ENCODE measurements at places on chromosomes 12 and 14.

DNA sequence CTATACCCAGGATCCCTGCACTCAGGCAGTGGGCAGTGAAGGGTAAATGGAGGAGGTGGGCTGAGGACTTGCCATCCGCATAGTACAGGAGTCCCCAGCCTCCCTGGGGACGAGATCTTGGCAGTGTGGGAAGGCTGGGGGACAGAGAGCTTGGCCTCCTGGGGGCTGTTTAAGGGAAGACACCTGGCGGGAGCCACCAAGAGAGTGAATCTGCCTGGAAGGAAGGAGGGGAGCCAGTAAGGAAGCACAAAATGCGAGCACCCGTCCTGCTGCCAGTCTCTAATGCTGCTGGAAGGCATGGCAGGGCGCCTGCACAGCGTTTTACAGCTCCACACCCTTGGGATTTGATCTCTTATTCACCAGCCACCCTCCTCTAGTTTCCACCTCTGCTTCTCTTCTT, 7.4 kb upstream of the KRT2 start:
- DNase-seq: no peak

DNA sequence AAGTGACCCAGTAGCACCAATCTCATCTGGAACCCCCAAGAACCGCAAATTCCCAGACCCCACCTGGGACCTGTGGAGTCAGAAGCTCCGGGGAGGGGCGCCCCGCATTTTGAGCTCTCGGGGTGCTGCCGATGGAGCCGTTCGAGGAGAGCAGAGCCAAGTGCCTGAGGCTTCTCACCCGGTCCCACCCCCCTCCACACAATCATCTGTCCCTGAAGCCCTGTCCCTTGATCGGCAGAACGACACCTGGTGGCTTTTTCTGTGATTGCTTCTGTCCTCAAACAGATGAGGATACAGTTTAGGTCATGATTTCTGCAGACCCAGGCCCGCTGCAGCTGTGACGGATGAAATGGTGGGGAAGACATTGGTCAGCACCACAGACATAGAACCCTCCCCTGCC, 74.7 kb downstream of the NOC4L start:
- DNase-seq: no peak

DNA sequence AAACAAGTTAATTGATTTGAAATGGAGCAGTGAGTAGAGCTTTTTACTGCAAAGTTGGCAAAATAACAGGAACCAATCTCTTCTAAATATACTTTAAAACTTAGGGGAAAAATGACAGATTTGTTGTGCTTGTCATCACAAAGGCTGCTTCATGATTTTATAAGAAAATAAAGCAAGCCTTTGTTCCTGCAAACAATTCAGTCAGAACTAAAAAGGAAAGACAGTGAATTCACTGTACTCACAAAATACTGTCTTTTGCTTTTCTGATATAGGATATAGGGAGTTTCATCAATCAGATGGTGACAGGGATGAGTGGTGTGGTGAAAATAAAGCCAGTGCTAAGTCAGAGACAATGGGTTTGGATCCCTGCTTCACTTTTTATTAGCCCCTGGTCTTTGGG, 126.0 kb downstream of the HELB start:
- no peak for DNase-seq

- DNase-seq: no peak
These were observed 138.4 kb downstream of the ZFP36L1 start for GRCh38 chr14:68654471-68654941.

DNA sequence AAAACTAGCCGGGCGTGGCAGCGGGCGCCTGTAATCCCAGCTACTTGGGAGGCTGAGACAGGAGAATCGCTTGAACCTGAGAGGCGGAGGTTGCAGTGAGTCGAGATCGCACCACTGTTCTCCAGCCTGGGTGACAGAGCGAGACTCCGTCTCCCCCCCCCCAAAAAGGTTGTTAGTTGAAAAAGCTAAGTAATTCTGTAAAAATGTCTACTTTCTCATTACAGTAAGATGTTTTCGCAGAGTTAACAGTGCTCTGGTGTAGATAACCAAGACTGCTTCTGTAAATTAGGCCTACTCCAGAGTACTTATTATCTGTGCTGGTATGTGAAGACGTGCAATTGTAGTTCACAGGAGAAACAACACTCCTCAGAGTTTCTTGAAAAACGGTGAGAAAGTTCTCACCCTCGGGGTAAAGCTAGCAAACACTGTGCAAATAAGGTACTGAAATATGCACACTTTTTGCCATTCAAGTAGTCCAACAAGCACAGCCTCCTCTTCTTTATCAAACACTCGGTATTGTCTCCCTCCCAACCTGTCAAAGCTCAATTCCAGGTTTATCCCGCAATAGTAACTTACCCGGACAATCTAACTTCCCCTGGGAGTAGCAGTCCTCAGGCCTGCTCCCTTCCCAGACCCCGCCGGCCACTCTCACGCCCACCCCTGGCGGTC, 974 bp downstream of the BTBD7 start:
- no peak for DNase-seq

DNA sequence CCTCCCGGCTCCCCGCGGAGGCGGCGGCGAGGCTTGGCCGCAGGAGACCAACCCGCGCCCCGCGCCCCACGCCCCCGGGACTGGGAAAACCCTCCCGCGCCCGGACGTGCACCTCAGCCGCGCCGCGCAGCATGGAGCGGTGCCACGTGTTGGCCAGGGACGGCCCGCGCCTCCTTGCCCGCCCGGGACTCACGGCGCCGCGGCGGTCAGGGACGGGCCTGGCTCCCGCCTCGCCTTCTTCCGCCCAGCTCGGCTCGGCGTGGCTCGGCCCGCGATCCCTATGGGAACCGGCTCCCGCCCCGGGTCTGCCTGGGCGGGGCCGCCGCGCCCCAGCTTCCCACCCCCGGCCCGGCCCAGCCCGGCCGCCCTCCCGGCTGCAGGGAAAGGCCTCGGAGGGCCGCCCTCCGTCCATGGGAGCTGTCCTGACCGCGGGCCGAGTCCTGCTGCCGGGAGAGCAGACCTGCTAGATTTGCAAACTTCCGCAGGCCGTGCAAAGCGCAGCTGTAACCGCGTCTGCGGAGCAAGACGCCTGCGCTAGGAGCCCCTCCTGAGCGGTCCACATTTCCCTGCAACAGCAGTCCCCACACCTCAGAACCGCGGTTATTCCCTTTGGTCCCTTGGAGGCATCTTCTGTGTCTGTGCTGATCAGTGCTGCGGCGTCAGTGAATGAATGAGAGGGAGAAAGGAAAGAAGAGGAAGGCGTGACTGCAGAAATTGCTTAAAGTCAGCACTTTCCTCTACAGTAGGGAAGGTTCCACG, at the start of gene CDKL1:
Gene CDKL1 (minus strand): TSS at position 251 of the 759 bp plus-strand sequence. CDS start 1,013 bp downstream, outside the sequence.
- DNase-seq: peak; percentile 1

GRCh38 chr12:98275131-98275475, 240.3 kb upstream of the TMPO start:
- DNase-seq: no peak

GRCh38 chr12:28824849-28825248, 324.2 kb upstream of the FAR2 start:
- DNase-seq: no peak

- DNase-seq: no peak
These were observed 149.5 kb upstream of the KRR1 start for GRCh38 chr12:75660805-75661404.

- no peak for DNase-seq
These were observed 102.0 kb upstream of the MYL2 start for GRCh38 chr12:111022386-111022785.

DNA sequence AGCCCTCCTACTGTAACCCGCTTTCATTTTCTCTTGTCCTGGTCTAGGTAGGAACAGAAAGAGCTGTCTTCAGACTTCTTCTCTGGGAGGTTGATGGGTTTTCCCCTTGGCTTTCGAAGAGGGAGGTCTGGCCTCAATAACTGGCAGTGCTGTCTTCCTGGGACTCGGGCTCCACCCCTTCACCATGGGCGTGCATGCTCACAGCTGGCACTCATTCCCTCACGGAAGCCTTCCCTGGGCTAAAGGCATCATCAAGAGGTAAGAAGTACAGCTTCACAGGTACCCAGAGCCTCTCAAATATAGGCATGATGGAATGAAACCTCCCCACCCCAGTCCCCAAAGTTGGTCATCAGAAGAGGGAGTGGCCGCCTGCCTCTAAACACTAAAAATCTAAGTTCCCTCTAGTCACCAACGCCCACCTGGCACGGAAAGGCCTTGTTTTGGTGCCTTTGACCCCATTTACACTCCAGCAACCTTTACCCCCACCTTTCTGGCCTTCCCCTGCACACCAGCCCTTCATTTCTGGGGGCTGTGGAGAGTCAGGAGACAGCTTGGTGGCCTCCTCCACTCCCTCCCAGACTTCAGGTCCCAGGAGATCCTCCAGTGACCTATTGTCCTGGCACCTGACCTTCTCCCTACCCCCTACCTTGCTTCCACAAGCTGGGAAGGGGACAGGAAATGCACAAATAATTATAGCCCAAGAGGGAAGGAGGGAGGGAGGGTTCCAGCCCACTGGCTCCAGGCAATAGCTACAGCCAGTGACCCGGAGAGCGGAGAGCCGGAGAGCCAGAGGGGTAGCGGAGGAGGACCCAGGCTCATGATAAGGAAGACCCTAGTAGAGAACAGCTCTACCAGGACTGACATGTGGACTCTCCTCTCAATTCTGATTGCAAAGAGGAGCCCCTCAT, 2.8 kb downstream of the RAPGEF3 start:
- DNase-seq: no peak

DNA sequence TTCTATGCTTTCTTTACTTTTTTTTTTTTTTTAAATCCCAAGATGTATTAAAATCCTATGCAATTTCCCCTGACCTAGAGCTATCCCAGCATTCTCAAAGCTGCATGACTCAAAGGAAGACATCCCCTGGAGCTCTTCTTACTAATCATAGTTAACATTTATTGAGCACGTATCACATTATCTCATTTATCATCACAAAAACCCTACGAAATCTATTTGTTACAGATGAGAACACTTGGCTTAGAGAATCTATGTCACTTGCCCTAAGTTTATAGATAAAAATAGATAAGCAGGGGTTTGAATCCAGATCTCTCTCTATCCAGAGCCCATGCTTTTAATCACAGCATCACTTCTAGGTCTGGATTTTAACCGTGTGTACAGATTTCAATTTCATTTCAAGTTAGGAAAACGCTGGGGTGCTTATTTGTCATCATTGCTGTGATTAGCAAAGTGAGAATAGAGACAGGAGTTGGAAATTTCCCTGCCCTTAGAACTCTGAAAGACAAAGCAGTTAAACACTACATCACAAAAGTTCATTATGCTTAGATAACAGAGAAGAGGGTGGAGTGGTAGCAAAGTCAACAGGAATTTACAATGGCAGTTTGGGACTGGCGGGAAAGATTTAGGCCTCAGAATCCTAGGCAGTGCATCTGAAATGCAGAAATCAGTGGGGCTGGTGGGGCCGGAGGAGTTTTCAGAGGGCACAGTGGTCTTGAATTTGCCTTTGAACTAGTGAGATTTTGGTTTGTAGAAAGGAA, 177.7 kb upstream of the FRMD6 start:
- DNase-seq: no peak

GRCh38 chr12:24881227-24881626, 67.7 kb downstream of the BCAT1 start:
- DNase-seq: no peak

DNA sequence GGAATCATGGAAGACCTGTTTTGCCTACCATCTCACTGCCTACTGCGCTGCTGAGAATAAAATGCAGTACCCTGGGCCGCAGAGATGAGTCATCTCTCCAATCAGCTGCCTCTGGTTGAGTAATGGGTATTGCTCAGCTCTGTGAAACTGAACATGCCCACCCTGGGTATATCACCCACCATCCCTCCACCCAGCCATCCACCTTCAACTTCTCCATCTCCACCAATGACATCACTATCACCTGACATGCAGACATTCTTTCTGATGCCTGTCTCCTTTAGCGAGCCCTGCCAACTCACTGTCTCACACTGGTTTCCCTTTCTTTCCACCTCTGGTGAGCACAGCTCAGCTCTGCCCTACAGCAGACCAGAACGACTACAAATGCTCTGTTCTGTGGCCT, 33.6 kb downstream of the E2F7 start:
- no peak for DNase-seq

- no peak for DNase-seq
These were observed 72.3 kb downstream of the ACADS start for GRCh38 chr12:120797677-120798642.

DNA sequence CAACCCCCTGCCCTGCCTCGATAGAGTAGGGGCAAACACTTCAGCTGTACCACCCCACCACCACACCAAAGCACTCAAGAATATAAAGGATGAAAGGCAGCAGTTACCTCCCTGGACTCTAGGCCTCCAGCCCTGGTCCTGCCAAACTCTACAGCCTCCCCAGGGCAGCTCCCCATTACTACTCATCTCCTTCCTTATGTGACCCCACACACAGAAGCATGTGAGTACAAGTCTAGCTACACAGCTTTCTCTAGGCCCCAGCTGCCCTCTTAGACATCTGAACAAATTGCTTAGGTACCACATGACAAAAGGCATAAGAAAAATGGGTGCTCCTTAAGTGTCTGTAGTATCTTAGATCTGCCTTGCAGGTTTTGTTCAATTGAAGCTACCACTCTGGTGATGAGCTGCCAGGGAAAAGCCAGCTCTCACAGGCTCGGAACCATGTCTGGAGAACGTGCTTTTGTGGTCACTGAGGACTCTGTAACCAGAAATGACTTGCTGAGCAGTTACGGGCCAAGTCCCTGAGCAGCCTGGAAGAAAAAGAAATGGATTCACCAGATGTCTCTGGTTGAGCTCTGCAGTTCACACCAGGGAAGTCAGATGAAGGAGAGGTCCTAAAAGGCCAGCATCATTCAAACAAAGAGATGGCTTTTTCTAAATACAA, 32.8 kb downstream of the FMNL3 start:
- DNase-seq: no peak

GRCh38 chr12:49847161-49847560, 4.3 kb upstream of the BCDIN3D start:
- no peak for DNase-seq

- DNase-seq: no peak
These were observed 287.5 kb downstream of the DUSP6 start for GRCh38 chr12:89064780-89065179.

- no peak for DNase-seq
These were observed 27.6 kb upstream of the PHC1 start for GRCh38 chr12:8886502-8887284.

DNA sequence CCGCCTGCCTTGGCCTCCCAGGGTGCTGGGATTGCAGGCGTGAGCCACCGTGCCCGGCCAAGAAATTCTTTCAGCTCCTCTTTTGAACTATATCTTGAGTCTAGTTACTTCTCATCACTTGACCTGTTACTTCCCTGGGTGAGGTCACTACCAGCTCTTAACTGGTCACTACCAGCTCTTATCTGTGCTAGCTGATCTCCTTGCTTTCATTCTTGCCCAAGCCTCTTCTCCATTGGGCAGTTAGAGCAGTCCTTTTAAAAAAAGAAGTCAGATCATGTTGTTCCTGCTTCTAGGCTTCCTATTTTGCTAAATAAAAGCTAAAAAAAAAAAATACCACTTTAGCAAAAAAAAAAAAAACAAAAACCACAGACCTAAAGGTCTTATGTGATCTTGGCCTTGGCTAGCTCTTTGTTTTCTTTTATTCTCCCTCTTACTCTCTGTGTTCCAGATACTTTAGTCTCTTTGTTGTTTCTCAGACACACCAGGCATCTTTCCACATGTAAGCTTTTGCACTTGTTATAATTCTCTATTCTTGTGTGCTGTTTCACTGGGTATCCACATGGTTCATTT, 63.5 kb downstream of the RAD51B start:
- DNase-seq: no peak

- DNase-seq: no peak
These were observed 397.9 kb upstream of the ATP2B1 start for GRCh38 chr12:90106568-90106967.
